ENCODE measurements at places on chromosomes 12 and 14.
A peak's percentile ranks its signal among the peaks of the same experiment; 100 is the strongest.

- DNase-seq = no peak
Observed at GRCh38 chr12:1054117-1054870, 63.3 kb downstream of the ERC1 start.

DNA sequence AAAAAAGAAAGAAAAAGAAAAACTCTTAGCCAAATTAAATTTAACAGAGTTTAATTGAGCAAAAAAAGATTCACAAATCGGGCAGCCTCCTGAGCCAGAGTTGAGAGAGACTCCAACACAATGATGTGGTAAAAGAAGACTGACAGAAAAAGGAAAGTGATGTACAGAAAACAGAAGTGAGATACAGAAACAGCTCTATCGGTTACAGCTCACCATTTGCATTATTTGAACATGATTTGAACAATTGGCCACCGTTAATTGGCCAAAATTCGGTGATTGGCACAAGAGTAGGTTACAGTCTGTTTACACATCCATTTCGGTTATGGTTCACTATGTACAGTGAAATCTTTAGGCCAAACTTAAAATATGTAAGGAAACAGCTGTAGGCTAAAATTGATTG is 117.7 kb downstream of the SPTSSA start:
- no peak for DNase-seq

DNA sequence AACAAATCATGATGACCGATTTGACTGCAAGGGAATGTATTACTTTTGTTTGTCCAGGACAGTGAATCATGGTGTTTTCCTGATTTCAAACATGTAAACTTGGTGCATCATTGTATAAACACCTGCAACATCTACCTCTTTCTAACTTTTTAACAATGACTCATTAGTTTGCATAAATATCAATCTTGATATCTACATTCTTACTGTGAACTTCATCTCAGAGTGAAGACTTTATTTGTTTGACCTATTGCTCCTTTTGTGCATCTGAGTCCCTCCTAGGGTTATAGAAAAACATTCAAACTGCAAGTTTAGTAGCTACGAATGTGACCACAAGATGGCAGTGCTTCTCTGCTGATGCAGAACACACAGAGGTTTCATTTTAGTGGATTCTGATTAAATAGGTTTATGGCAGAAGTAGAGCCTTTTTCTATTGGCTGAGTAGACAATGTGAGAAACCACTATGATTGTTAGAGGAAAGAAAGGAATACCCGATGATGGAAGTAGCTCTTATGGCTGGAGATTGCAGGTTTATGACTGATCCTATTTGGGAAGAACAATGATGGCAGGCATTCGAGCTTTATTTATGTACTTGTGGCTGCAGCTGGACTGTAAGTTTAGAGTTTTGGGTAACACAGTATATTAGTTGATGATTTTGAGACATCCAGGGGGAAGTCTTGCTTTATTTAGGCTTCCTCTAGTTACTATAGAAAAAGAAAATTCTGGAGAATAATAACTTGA is 244.2 kb upstream of the OR4E1 start:
- peak; percentile 16 for DNase-seq

DNA sequence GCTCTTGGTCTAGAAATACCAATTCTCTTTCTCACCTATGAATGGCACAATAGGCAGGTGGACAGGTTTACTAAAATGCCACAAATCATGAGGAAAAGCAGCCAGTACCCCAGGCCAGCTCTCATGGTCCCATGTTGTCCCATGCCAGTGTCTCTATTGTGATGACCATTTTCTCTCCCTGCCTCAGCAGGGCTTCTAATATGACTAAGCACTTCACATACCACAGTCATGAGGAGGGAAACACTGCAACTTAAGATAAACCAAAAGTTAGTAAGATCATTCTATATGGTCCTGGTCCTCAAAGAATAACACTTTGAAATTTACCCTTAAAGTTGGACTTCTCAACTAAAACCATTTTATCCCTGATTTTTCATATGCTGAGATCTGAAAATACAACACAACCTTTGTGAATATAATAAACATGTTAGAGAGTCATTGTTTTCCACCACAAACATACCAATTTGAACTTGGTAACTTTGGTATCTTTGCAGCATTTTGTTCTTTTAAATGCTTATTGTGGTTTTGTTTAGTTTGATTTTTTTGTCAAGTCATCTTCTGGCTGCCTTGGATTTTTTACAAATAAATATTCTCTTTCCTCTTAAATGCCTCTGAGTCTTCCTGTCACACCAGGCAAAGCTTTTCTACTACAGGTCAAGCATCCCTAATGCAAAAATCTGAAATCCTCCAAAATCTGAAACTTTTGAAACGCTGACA is 3.6 kb downstream of the TTC5 start:
- DNase-seq = no peak

GRCh38 chr14:42469637-42470426 is 863.2 kb downstream of the LRFN5 start:
- DNase-seq = no peak

- DNase-seq = no peak
Observed at GRCh38 chr12:87254381-87255030, 774.7 kb downstream of the C12orf50 start.

DNA sequence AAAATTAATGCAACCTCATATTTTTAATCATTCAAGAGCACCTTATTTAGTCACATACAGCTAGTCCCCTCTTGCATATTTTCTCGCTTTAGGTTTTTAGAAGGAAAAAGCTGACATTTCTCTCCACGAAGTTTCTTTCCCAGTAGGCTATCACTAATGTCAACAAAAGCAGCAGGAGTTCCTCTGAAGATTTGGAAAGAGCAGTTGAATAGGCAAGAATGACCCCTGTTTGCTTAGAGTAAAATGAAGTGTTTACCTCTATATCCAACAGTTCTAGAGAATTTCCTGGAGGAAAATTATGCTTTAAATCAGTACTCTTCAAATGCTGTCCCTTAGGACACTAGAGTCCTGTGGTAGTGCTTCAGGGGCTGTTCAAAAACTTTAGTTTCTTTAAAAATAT is 188.1 kb upstream of the PRKD1 start:
- no peak for DNase-seq

Measured in NCI-H1436 (cell line).